IMR-90 (cell line): ENCODE measurements at places on chromosomes 6 and 20. TPM values are rescaled to one million over a fixed set of nuclear protein-coding genes. Genes with fewer than 3 reads are reported as not detected.

Gene RGL2
- total RNA-seq = 4.1 and 4.4 TPM in 2 replicates

Gene SAPCD1
- not detected in 2 replicates for total RNA-seq

Gene MAP7
- 0.28 and 0.36 TPM in 2 replicates for total RNA-seq

Gene OLIG3
- not detected in 2 replicates for total RNA-seq
